ENCODE measurements at places on chromosomes 5 and 9.

DNA sequence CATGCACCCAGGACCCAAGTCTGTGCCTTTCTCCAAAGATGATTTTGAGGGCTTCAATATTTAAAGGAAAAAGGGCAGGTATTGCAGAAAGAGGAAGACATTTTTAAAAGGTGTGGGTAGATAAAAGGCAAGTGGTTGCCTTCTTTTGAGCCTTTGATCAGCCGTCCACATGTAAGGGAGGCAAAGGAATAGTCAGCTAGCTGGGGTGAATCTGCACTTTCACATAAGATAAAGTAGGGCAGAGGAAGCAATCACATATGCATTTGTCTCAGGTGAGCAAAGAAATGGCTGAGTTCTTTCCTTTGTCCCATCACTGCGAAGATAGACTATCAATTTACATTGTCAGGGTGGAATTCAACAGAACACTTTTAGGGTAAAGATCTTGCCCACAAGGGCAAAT lies 19.9 kb downstream of the MGAT1 start:
- DNase-seq: no peak

DNA sequence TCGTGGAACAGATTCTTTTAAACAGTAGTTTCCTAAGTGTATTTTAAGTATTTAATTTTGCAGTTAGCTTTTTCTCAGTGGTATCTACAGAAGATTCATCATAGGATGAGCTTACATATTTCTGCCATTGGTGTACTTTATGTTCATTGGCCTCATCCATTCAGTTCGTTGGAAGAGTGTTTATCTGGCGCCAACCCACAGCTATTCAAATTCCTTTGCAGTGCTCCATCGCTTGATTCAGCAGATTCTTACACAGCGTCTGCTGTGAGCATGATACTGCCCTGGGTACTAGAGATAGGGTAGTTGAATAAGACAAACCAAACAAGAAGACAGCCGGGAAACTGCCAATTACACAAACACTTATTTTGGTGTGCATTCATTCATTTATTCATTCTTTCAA lies 55.1 kb downstream of the NUP214 start:
- no peak for DNase-seq

- DNase-seq: no peak
These were observed 33.5 kb upstream of the LPCAT1 start for GRCh38 chr5:1557114-1557873.

DNA sequence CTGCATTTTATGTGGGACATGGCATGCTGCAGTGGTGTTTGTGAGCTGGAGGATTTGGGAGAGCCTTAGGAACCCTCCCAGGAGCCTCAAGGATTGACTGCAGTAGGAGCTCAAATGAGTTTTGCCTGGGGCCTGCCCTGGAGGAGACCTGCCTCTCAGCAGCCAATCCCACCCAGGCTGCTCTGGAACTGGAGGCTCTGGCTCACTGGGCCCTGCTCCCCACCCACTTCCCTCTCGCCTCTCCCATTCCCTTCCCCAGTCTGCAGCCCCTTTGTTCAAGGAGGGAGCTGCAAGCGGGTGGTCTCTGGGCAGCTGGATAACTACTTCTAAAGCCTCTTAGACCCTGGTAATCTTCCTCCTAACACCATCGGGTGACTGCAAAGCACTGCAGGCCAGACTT lies 24.2 kb downstream of the KCNIP1 start:
- DNase-seq: no peak

GRCh38 chr5:143142596-143143435 lies 260.7 kb downstream of the NR3C1 start:
- no peak for DNase-seq

Data from H54 (cell line).